Islet precursor cell (in vitro differentiated cells): ENCODE measurements at places on chromosomes 6 and 20.

DNA sequence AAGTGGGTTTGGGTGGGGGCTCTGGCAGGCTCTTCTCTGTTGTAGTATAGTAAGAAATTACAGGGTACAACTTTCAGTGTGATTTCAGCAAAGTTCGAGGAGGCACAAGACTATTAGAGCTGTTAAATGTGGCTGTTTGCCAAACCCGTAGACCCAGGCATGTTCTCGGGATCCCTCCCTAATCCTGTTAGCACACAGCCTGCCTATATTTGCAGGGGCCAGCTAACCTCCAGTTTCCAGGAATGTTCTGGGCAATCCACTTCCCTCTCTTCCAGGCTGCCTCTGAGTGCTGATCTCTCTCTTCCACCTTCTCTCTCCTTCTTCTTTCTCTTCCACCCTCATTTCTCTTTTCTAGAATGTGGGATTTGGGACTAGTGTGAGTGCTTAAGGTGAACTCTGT lies 34.8 kb upstream of the ZFP64 start:
- no peak for DNase-seq

GRCh38 chr6:56517155-56517745 lies 125.4 kb downstream of the DST start:
- DNase-seq: no peak

- peak; percentile 80 for DNase-seq
These were observed 40.9 kb downstream of the ALDH8A1 start for GRCh38 chr6:134908906-134909516.

DNA sequence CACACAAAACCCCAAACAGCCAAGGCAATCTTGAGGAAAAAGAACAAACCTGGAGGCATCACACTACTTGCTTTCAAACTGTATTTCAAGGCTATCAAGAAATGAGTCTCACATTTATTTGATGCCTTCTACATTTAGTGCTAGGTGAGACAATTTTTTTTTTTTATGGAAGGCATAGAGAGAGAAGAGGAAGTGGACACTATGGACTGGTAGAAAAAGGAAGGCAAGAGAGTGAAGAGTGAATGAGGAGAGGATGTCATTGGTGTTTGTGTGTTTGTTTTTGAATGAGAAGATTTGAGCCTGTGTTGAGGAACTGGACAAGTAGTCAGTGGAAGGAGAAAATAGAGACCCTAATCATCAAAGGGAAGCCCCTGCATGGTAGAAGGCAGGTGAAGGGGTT lies 182.0 kb upstream of the JAG1 start:
- DNase-seq: no peak

DNA sequence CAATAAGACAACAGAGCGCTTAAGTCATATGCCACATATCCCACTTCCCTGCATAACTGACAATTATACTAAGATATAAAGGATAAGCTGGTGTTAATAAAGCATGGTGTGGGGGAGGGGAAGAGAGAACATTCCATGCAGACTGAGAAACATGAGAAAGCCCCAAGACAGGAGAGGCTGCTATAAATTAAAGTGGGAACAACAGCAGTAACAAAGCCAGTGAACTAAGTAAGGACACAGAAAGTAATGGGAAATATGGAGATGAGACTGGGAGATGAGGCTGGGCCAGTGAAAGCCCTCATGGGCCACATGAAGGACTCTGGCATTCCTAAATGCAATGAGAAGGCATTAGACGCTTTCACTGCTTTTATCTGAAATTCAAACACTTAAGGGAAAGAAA lies 41.3 kb downstream of the SESN1 start:
- no peak for DNase-seq

- DNase-seq: no peak
These were observed 859.8 kb downstream of the MAFB start for GRCh38 chr20:39829256-39829655.

- no peak for DNase-seq
These were observed 8.8 kb upstream of the CD93 start for GRCh38 chr20:23094927-23095326.

GRCh38 chr6:11232770-11233626 lies 530 bp upstream of the NEDD9 start:
- DNase-seq: peak; percentile 70

GRCh38 chr20:48238781-48239180 lies 453.5 kb upstream of the SULF2 start:
- DNase-seq: no peak

- DNase-seq: peak; percentile 60
These were observed 995 bp downstream of the ZFP64 start for GRCh38 chr20:52190437-52191131.

GRCh38 chr6:165562421-165563090 lies 100.5 kb downstream of the PDE10A start:
- no peak for DNase-seq

DNA sequence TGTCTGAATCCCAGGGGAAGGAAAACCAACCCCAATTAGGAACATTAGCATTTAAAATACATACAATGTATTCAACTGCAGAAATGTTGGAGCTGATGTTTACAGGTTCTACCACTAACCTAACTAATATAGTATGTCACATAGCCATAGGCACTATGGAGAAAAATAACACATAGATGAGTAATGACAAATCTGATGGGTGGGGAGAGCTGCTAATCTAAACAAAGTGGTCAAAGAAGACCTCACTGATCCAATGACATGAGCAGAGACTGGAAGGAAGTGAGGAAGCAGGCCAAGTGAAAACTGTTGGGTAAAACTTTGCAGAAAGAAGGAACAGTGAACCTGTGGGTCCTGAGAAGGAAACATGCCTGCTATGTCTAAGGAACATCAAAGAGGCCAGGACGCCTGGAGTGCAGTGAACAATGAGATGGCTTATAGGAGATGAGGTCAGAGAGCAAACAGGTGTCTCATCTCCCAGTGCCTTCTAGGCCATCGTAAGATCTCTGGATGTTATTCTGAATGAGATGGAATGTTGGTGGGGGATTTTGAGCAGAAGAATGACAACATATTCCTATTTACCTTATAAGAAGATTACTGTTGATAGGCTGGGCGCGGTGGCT lies 135.7 kb downstream of the ALDH8A1 start:
- no peak for DNase-seq

GRCh38 chr20:22626496-22626895 lies 42.1 kb upstream of the FOXA2 start:
- no peak for DNase-seq

GRCh38 chr20:50815162-50815989 lies 20.5 kb downstream of the BCAS4 start:
- DNase-seq: no peak

- DNase-seq: no peak
These were observed 18.2 kb upstream of the SRC start for GRCh38 chr20:37327748-37328147.

- DNase-seq: no peak
These were observed 45.2 kb downstream of the NUDT3 start for GRCh38 chr6:34347303-34347702.

DNA sequence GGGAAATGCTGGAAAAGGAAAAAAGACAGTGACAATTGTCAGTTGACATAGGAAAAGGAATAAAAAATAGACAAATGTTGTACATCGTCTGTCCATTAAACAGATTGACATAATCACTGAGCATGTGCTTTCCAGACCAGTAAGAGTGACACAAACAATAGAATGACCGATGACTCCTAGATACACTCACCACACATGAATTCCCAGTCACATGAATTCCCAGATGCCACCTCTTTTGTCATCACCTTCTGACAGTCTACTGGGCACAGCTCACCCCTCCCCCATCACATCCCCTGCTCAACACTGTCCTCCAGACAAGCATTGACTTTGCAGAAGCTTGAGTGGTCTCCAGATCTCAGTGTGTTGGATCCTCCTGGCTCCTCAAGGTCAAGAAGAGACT lies 25.9 kb downstream of the POM121L2 start:
- no peak for DNase-seq

DNA sequence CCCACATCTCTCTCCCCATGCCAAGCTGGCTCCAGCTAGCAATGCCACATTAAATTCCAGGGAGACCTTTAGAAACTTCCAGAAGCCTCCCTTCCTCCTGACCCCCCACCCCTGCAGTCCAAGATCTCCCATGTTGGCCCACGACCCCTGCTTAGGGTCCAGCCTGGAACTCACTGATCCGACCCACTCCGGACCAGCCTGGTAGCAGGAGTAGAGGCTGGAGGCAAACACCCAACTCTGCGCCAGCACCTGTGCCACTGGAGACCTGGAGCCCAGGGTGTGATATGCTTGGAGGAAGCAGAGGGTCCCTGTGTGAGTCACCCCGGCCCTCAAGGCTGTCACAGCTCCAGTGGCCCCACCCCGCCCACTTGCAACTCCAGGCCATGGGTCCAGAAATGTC lies 3.3 kb upstream of the ULBP1 start:
- peak; percentile 43 for DNase-seq

DNA sequence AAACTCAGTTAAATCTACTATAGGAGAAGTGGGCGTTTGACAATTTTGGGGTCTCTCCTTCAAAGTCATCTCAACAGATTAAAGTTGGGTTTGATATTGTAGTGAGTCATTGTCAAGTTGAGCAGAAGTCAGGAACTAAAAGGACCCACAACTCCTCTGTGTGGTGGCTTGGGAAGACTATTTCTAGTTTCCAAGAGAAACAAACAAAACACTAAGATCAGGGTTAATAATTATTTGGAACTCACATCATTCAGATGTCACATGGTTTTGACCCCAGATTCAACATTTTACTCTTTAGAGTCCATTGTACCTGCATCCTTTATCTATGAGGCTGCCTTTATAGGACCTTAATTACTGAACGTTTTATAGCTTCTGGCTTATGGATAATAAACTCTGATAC lies 45.3 kb upstream of the TINAG start:
- DNase-seq: no peak

DNA sequence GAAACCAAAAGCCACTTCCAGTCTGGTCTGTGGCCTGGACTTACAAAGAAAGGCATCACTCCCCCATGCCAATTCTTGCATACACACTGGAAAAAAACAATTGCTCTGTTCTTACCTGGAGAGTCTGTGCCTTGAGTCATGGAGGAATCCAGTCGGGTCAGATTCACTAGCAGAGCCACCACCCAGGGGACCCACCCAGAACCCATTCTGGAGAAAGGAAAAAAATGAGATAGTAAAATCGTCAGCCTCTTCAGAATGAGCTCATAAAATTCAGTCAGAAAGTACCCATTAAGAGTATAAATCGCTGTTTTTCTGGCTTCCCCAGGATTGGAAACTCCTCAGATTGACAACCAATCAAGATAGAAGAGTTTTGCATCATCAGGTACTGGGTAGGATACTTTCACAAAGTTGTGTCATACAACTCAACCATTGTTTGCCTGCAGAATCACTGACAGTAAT lies at the start of gene HLA-DOB:
HLA-DOB (minus strand) TSS at position 257 of the 459 bp plus-strand sequence; CDS start at position 206, 51 bp downstream.
- peak; percentile 90 for DNase-seq

GRCh38 chr6:43744491-43744890 lies 25.5 kb upstream of the VEGFA start:
- DNase-seq: peak; percentile 30

- DNase-seq: no peak
These were observed 126.0 kb upstream of the AKIRIN2 start for GRCh38 chr6:87828044-87828443.

- DNase-seq: no peak
These were observed 35.1 kb downstream of the TMEM14A start for GRCh38 chr6:52706001-52706400.

DNA sequence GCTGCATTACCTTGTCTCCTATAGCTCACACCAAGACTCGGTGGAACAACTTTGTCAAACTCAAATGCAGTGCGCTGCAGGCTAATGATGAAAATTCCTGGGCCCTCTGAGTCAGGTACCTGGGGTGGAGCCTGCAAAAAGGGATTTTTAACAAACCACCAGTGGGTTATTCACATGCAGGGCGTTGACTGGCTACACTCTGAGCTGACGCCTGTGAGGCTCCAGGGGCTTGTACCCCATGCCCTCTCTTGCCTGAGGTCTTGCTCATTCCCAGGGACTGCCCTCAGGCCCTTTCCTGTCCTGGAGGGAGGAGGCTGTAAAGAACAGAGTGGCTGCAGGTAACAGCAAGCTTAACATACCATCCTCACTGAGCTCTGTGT lies 9.2 kb downstream of the GTSF1L start:
- no peak for DNase-seq

- no peak for DNase-seq
These were observed 77.4 kb upstream of the F13A1 start for GRCh38 chr6:6397842-6398241.

- DNase-seq: no peak
These were observed 78.7 kb upstream of the SASH1 start for GRCh38 chr6:148263961-148264360.

DNA sequence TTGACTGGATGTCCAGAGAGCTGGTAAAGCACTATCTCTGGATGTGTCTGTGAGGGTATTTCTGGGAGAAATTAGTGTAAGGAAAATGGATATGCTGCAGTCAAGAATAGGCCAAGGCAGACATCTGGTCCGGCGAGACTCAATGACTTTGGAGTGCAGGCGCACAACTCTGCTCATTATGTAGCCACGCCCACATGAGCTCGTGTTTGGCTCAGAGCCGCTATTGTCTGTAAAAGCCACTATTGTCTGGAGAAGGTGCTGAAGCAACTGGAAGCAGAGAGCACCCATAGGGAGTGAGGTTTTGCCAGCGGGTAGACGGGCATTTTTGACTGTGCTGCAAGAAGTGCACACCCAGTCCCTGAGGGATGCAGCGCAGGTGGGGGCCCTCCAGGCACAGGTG lies 305.0 kb upstream of the POU3F2 start:
- no peak for DNase-seq

DNA sequence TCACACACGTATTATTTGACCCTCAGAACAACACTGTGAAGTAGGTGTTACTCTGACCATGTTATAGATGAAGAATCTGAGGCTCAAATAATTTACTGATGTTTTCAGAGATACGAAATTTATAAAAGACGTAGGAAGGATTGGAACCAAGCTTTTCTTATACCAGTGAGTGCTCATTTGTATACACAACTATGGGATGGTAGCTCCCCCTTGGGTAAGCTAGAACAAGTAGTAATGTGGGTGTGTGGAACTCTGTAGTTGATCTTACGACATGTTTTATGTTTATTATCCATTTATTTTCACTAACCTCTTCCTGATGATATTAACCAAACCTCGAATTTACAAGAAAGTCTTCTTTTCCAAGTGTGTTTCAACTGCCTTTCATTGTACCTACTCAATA lies 248.5 kb downstream of the NKAIN2 start:
- no peak for DNase-seq

- DNase-seq: peak; percentile 85
These were observed 690 bp downstream of the GDAP1L1 start for GRCh38 chr20:44247586-44248409.

GRCh38 chr6:44190715-44191114 lies 26.0 kb upstream of the MYMX start:
- no peak for DNase-seq

GRCh38 chr6:112241820-112242429 lies 12.4 kb downstream of the LAMA4 start:
- no peak for DNase-seq

DNA sequence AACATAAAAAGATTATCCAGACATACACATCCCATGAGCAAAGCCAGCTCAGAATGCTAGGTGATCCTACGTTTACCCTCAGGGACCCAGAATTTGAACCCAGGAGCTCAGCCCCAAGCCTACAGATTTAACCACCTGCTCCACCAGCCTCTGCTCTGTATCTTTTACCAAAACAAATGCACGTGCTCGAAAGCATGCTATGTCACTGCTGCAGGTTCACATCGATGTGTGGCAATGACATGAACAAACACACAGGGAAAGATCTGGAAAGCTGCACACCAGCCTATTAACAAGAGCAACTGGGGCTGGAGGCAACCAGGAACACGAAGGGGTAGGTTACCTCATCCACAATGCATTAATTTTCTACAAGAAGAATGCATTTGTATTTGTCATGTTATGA lies 32.1 kb downstream of the PREX1 start:
- DNase-seq: no peak

GRCh38 chr6:150001295-150002008 lies 23.9 kb downstream of the RAET1L start:
- peak; percentile 23 for DNase-seq
